GM10248 (cell line): ENCODE measurements at places on chromosomes 7 and 10.

DNA sequence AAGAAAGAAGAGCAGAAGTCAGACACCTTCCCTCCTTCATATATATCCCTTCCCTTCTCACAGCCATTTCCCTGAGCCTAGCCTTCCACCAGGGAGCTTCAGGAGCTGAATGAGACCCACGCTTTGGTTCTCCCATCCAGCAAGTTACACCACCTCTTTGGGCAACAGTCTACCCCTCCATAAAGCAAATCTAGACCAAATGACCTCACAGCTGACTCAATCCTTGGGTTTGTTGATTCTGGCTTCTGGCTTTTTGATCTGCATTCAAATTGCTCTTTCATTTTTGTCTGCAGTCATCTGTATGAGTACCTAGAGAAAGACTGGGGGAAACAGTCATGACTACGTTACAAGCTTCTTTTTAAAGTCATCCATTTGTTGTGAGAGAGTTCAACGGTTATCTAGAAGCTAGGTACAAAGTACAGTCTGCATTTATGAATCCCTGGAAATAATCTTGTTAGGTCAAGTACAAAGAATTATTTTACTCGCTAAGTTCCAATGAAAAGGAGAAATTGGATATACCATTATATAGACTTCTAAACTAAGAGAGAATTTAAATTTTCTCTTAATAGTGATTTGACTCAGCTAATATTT, 86.3 kb downstream of the RAB11FIP2 start:
- DNase-seq, result no peak

GRCh38 chr10:20233423-20233822, 417.2 kb downstream of the PLXDC2 start:
- DNase-seq, result no peak

GRCh38 chr10:51629934-51630639, 69.3 kb downstream of the CSTF2T start:
- DNase-seq, result no peak

DNA sequence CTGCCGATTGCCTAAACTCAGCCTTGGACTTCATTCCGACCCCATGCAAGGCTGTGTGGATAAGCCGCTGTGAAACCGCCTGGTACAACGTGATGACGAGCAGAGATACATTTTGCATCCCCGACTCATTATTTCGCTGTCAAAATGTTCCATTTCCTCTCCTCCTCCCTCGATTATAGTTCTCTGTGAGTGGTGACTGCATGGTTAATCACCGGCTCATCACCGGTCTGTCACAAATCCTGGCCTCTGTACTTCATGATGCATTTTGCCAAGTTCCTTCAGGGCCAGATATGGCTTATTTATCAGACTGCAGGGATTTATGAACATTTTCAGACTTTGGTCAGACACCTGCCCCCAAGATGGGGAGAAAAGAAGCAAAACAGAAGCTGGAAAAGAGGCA, 461.6 kb upstream of the DPP6 start:
- no peak for DNase-seq

- DNase-seq, result no peak
Observed at GRCh38 chr7:42414028-42414427, 177.0 kb upstream of the GLI3 start.
